Small intestine (tissue), 16 donors: ENCODE measurements at places on chromosomes 6 and 20. TPM values are rescaled to one million over a fixed set of nuclear protein-coding genes. Genes with fewer than 3 reads are reported as not detected.

DNA sequence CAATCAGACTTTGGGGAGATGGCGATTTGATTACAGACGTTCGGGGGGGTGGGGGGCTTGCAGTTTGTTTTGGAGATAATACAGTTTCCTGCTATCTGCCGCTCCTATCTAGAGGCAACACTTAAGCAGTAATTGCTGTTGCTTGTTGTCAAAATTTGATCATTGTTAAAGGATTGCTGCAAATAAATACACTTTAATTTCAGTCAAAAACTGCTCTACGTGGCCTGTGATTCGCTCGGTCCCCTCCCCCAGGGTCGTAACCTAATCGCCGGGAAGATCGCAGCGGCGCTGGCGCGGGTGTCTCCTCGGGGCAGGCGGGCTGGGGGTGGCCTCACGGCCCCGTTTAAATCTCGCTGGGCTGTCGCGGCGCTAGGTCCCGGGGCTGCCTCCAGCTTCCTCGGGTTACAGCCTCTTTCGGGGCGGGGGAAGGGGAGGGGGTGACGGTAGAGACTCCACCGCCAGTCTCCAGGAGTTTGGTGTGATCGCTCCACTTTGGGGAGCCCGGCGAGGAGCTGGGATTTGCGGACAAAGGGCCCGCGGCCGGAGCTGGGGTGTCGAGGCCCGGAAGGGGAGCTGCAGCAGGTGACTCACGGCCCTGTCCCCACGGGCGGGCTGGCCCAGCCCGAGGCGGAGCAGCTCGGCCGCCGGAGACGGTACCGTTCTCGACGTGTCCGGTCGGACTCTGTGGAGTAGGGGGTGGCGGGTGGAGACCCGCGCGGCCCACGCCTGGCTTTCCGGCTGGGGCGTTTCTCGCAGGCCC is 4.2 kb downstream of the FOXC1 start:
- peaks cover 21% of the 10 kb centered on the region for H3K27me3 ChIP-seq
- no peak overlapping the region for H3K27ac ChIP-seq
- peak overlapping the region; percentile 30 for H3K4me3 ChIP-seq

GRCh38 chr6:96939007-96939805 is 14.7 kb downstream of the KLHL32 start:
- H3K27ac ChIP-seq: peak overlapping the region; percentile 24
- H3K4me1 ChIP-seq: no peaks in the 10 kb centered on the region
- H3K36me3 ChIP-seq: no peaks in the 10 kb centered on the region
- peak; percentile 39 for DNase-seq
- no peaks in the 10 kb centered on the region for H3K27me3 ChIP-seq
- no peak overlapping the region for H3K4me3 ChIP-seq

DNA sequence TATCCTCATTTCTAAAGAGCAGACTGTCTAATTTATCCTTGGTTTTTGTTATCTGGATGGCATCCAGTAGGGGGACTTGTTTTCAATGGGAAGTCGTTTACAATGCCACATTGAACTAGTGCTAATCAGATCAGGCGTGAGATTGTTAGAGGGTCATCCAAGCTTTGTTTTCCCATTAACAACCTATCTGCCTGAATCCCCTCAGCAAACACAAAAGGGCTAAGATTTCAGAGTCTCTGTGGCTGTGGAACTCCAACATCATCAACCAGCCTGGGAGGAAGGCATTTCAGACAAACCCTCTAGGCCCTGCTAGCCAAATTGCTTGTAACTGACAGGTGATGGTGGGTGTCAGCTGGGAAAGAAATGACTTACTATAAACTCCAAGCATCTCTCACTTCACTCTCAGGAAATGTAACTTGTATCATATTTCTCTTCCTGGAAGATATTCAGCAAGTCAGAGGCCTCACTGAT is 47.7 kb downstream of the COL19A1 start:
- no peak overlapping the region for H3K27ac ChIP-seq
- DNase-seq: no peak

DNA sequence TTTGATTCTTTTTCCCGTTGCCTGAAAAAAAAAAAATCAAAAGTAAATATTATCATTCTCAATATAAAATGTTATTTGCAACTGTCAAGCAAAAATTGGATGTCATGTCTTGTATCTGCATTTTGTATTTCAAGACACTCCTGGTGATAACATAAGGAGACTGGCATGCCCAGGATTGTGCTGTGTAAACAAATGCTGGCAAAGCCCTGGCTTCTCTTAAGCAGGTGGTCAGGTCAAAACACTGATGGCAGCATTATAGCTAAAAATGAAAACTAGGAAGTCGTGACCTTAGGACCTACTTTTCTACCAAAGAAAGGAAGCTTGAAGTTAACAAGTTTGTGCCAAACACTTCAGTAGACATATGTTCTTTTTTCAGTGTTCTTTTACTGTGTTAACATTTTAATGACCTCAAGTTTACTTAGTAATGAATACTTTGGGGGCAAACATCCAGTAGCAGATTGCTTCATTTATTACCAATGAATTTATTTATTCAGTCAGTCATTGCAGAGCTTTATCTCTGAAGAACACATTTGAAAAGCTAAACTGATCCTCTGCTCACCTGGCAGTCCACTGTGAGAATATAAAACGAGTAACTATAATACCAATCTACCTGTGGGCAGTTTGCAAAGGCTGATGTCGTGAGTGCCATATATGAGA is 243.1 kb upstream of the FLRT3 start:
- H3K27ac ChIP-seq: no peak overlapping the region
- no peaks in the 10 kb centered on the region for H3K27me3 ChIP-seq
- no peaks in the 10 kb centered on the region for H3K4me1 ChIP-seq
- no peaks in the 10 kb centered on the region for H3K36me3 ChIP-seq

- no peaks in the 10 kb centered on the region for H3K36me3 ChIP-seq
- H3K4me1 ChIP-seq: no peaks in the 10 kb centered on the region
- H3K4me3 ChIP-seq: no peak overlapping the region
- H3K27ac ChIP-seq: no peak overlapping the region
- DNase-seq: peak; percentile 44
- no peaks in the 10 kb centered on the region for H3K27me3 ChIP-seq
Measured at GRCh38 chr20:41538810-41539596, 79.2 kb downstream of the CHD6 start.

WRNIP1 gene
- polyA plus RNA-seq: 35.1 TPM

GRCh38 chr6:135073217-135073616 is 18.6 kb upstream of the HBS1L start:
- DNase-seq: no peak
- no peaks in the 10 kb centered on the region for H3K27me3 ChIP-seq
- no peaks in the 10 kb centered on the region for H3K36me3 ChIP-seq
- no peak overlapping the region for H3K4me3 ChIP-seq
- H3K27ac ChIP-seq: no peak overlapping the region

VGLL2 gene
- polyA plus RNA-seq: not detected

DNA sequence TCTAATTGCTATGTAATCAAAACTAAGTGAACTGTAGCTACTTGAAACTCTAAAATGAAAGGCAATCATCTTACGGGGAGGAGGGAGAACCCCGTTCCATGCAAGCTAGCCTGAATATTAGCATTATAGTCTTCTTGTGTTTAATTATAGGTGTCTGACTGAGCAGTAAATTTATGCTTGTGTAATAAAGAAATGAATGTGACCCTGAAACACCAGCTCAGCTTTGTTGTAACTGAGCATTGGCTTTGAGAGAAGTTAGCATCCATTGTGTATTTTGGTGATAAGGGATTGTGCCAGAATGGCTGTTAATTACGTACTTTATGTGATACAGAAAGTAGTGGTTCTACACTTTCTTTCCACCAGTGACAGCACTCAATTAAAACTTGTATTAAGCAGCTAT is 86.9 kb downstream of the QKI start:
- no peak overlapping the region for H3K27ac ChIP-seq
- H3K27me3 ChIP-seq: no peaks in the 10 kb centered on the region
- no peaks in the 10 kb centered on the region for H3K4me1 ChIP-seq
- H3K4me3 ChIP-seq: no peak overlapping the region

C4B gene
- 32.8 TPM for polyA plus RNA-seq

GRCh38 chr20:19427480-19427879 is 215.0 kb downstream of the SLC24A3 start:
- H3K36me3 ChIP-seq: no peaks in the 10 kb centered on the region
- no peak for DNase-seq
- no peak overlapping the region for H3K4me3 ChIP-seq
- H3K27me3 ChIP-seq: no peaks in the 10 kb centered on the region
- H3K4me1 ChIP-seq: no peaks in the 10 kb centered on the region

OR2J2 gene
- polyA plus RNA-seq: not detected

- DNase-seq: no peak
- no peak overlapping the region for H3K4me3 ChIP-seq
- no peaks in the 10 kb centered on the region for H3K36me3 ChIP-seq
- no peaks in the 10 kb centered on the region for H3K4me1 ChIP-seq
Measured at GRCh38 chr20:33902011-33902410, 90.9 kb downstream of the CHMP4B start.

TSPO2 gene
- polyA plus RNA-seq: 2.1 TPM

GRCh38 chr6:63530182-63530581 is 42.1 kb upstream of the LOC128125822 start:
- H3K27ac ChIP-seq: no peak overlapping the region
- H3K4me3 ChIP-seq: no peak overlapping the region
- H3K27me3 ChIP-seq: no peaks in the 10 kb centered on the region

GRCh38 chr6:147117580-147117979 is 86.6 kb upstream of the STXBP5 start:
- no peaks in the 10 kb centered on the region for H3K36me3 ChIP-seq
- no peaks in the 10 kb centered on the region for H3K4me1 ChIP-seq
- peak overlapping the region; percentile 39 for H3K27ac ChIP-seq
- no peaks in the 10 kb centered on the region for H3K27me3 ChIP-seq
- H3K4me3 ChIP-seq: peak overlapping the region; percentile 3
- DNase-seq: peak; percentile 58

DNA sequence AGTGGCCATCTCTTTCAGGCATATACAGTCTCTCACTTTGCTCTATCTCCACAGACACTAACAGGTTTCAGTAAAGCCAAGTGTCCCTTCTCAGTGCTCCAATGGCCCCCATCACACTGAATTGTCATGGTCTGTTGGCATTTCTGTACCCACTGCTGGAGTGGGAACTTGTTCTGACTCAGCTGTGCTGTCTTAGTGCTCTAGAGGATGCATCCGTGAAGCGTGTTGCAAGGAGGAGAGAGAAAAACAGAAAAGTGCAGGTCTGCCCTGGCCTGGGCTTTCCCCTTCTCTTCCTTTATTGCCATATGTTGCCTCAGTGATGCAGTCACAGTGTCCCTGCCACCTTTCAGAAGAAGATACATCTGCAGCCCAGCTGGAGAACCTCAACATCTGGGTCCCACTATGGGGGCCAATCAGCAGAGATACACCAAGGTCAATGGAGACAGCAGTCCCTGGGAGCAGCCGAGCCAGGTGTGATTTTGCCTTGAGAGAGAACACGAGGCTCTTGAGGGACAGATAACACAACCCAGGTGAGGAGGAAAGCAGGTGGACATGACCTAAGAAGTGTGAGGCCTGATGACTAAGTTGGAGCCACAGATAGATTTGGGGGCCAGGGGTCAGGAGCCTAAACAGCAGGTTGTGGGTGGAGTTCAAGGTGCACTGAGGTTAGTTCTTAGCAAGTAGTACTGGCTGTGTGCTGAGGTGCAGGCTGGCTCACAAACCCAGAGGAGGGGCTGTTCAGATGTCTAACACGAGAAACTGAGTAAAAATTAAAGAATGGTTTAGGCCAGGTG is 5.6 kb upstream of the PLCG1 start:
- no peaks in the 10 kb centered on the region for H3K36me3 ChIP-seq
- no peak for DNase-seq
- no peaks in the 10 kb centered on the region for H3K27me3 ChIP-seq
- no peak overlapping the region for H3K27ac ChIP-seq
- H3K4me3 ChIP-seq: no peak overlapping the region
- H3K4me1 ChIP-seq: no peaks in the 10 kb centered on the region

DNA sequence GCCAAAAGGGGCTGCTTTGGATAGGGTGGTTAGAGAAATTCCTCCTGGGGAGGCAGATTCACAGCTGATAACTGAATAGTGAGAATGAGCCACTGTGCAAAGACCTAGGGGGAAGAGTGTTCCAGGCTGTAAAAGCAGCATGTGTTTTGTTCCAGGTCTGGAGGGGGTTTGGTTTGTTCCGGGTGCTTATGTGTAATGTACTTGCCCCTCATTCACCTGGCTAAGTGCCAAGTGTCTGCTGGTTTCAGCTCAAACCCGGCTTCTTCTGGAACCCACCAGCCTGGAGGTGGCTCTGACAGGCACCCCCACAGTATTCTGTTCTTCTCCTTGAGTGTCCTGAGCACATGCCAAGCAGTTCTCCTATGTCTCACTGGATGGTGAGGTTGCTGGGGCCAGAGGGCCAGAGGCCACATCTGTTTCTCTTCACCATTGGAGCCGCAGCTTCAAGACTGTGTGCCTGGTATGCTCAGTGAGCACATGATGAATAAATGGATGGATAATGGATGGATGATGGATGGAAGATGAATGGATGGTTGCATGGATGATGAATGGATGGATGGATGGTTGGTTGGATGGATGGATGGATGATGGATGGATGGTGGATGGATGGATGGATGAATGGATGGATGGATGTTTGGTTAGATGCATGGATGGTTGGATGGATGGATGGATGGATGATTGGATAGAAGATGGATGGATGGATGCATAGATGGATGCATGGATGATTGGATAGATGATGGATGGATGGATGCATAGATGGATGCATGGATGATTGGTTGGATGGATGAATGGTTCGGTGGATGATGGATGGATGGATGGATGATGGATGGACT is 227.6 kb downstream of the BMP7 start:
- DNase-seq: no peak
- H3K36me3 ChIP-seq: no peaks in the 10 kb centered on the region
- no peaks in the 10 kb centered on the region for H3K27me3 ChIP-seq
- H3K4me3 ChIP-seq: no peak overlapping the region

SLC35D3 gene
- not detected for polyA plus RNA-seq

- H3K27ac ChIP-seq: no peak overlapping the region
- peaks cover 2% of the 10 kb centered on the region for H3K27me3 ChIP-seq
- H3K4me1 ChIP-seq: no peaks in the 10 kb centered on the region
- H3K4me3 ChIP-seq: no peak overlapping the region
- no peak for DNase-seq
Measured at GRCh38 chr6:105019285-105019684, 62.4 kb downstream of the LIN28B start.

PGC gene
- 51.3 TPM for polyA plus RNA-seq

GPR63 gene
- polyA plus RNA-seq: 0.69 TPM

PRKN gene
- 2.3 TPM for polyA plus RNA-seq

ROS1 gene
- 4.9 TPM for polyA plus RNA-seq

POM121L2 gene
- polyA plus RNA-seq: not detected

- DNase-seq: no peak
- no peak overlapping the region for H3K27ac ChIP-seq
- no peaks in the 10 kb centered on the region for H3K27me3 ChIP-seq
Measured at GRCh38 chr6:115838216-115838615, 222.5 kb downstream of the FRK start.
